ENCODE measurements at places on chromosomes 7 and 10.

GRCh38 chr7:75066521-75066920, 7.1 kb downstream of the RCC1L start:
- DNase-seq: no peak

DNA sequence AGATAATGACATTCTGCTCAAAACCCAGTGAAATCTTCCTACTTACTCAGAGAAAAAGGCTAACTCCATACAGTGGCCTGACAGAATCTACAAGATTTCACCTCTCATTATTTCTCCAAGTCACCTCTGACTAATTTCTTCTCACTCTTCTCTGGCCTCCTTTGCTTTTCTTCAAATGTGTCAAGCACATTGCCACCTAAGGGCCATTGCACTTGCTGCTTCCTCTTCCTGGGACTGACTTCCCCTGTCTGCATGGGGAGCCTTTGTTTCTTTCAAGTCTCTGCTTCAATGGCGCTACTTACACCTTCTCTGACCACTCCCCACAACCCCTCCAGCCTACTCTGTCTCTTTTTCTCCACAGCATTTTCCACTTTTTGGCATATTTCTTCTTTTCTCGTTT, 36.0 kb downstream of the PRTFDC1 start:
- no peak for DNase-seq

DNA sequence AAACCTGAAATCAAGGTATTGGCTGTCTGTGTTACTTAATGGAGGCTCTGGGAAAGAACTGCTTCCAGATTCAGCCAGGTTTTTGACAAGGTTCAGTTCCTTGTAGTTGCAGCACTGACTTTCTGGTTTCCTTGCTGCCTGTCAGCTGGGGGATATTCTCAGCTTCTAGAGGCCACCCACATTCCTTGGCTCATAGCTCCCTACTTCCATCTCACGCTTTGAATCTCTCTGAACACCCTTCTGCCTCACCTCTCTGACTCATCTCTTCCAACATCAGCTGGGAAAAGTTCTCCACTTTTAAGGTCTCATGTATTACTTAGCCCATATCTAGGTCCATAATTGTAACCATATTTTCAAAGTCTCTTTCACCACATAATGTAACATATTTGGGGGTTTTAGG, 22.9 kb upstream of the GPR22 start:
- no peak for DNase-seq

- no peak for DNase-seq
Observed at GRCh38 chr7:155753446-155753965, 58.8 kb downstream of the SHH start.

DNA sequence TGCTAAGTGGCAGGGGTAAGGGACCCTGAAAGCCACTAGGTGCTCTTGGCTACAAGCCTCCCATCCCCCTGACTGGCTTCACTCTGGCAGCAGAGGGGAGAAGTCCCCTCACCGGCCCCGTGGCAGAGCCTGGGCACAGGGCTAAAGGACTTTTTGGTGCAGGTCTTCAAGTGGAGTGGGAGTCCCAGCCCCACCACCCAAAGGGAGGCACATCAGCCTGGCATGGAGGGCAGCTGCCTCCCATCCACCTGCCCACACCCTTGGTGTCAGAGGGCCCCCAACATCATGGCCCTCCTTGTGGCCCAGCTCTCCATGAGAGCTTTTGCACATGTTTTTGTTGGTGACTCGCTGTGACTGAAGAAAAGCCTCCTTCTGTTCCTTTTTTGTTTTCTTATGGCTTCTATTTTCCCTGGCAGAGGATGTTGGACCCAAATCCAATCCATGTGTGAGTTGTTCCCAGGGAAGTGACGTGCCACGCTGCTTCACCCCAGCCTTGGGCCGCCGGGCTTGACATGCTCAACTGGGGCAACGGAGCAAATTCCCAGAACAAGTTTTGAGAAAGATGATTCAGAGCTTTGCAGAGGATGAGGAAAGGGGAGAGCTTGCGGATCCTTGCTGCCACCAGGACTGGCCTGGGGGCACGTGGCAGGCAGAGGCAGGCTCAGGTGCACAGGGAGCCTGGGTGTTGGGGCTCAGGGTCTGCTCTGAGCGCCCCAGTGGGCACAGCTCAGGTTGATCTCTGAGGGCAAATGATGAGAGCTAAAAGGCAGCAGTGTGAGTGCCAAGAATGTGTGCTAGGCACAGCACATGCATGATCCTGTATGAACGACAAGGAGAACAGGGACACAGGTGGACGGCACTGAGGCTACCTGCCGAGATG, 1.9 kb upstream of the AEBP1 start:
- DNase-seq: no peak

DNA sequence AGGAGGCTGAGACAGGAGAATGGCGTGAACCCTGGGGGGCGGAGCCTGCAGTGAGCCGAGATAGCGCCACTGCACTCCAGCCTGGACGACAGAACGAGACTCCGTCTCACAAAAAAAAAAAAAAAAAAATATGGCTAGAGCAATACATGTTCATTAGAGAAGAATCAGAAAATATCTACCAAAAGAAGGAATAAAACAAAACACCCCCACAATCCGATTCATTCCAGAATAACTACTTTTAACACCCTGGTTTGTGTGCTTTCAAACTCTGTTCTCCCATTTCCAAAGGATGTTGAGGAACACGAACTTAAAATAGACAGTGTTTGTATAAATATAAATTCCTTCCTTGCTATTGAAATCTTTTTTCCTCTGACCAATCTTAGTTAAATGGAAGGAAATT, 6.5 kb downstream of the PDSS1 start:
- DNase-seq: no peak

GRCh38 chr10:93652857-93653256, 40.5 kb downstream of the PDE6C start:
- no peak for DNase-seq

DNA sequence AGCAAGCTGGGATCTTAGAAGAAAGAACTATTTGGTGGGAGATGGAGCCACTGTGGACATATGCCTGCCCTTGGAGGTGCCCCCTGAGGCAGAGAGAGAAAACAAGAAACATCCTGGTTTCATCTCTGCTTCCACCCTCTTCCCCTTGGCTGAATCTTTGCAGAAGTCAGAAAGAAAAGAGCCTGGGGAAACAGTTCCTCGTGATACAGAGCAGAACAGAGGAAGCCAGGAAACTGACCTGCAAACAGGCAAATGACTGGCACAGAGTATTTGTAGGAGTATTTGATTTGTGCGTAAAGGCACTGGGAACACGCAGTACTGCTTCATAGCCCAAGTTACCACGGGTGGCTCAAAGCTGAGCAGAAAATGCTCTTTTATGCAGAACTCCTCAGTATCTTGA, 7.0 kb upstream of the KEL start:
- no peak for DNase-seq

DNA sequence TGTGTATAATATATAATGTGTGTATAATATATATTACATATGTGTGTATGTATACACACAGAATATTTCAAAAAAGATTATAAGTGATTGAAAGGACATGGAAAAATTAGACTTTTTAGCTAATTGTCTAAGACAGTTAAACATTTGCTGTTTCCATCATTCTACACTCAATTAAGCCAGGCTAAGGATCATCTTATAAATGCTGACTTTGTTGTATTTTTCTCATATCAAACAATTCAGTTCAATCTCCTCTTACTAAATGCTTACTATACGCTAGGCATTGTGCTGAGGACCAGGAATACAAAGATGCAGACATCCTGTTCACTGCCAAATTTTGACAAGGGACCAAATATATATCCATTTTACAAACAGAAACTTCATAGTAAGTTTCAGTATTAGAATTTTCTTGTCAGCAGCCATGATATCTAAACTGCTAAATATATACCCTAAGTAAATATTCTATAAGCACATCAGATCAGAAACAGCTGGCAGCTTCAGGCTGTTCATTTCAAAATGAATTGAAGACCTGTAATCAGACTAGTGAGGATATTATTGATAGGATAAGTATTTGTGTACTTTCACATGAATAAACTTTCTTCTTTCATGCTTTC, 10.3 kb upstream of the LRRN3 start:
- DNase-seq: no peak

GRCh38 chr10:13649844-13650520, 63.2 kb downstream of the PRPF18 start:
- peak; percentile 34 for DNase-seq

- DNase-seq: no peak
Observed at GRCh38 chr10:52212062-52212461, 102.0 kb upstream of the DKK1 start.

DNA sequence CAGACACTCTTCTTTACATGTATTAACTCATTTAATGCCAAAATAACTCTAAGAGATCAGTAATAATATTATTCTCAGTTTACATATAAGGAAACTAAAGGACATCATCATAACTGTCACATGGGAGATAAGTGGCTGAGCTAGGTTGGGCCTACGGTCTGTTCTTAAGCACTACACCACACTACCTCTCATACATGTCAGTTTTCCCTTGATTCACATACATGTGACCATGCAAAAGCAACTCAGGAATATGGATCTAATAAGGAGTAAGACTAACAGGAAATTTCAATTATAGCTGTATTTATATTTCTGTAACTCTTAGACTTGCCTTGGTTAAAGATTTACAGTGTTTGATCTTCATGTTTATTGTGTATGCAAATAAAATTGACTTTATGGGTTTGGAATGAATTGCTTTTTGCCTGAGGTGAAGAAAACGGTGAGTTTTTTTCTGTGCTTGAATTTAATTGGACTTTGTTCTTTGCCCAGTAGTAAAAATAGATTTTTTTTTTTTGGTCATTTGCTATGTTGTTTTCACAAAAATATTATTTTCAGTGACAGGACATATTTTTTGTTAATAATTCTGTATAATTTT, 69.7 kb downstream of the CYP51A1 start:
- DNase-seq: no peak

DNA sequence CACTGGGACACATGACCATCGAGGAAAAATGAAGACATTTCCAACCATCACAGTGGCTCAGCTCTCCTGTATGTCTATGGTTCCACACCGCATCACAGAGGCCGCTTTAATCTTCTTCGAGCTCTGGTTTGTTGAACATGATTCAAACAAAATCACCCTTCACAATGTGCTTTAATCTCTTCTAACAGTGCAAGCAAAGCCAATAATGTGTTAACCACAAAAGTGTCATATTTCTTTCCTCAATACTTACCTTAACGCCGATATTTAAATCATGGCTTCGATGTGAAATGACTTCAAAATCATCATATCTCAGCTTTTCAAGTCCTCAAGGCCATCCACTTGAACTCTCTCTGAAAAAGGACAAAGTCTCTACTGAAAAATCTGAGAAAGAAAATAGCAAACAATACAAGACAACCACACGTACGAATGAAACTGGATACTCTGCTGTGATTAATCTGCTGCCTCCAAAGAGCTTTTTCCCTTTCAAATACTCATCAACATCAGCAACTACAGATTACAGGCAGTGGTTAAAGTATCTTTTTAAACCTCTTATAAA, 23.0 kb upstream of the SVIL start:
- DNase-seq: no peak

DNA sequence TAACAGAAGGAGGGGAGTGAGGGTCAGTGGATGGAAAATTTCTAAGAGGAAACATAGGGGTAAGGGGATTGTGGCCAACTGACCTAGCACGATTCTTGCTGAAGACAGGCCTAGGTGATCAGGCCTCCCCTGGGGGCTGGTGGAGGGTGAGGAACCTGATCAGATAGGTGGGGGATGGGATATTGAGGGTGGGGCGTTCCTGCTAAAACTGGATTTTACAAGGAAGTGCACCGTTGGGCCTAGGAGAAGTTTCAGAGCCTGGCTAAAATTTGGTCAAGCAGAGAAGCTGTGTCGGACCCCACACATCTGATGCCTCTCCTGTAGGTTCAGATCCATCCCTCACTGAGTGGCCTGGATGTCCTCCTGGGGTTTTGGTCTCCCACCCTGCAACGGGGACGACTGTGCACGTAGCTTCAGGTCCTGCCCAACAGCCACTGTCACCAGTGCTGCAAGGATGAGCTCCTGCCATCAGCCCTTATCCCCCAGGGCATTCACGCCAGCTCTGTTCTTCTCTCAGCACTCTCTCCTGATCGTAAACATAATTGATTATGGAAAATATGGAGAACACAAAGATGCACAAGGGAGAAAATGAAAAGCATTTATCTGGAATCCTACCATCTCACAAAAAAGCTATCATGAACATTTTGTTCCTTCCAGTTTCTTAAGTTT, 89.9 kb downstream of the ADCY1 start:
- no peak for DNase-seq

DNA sequence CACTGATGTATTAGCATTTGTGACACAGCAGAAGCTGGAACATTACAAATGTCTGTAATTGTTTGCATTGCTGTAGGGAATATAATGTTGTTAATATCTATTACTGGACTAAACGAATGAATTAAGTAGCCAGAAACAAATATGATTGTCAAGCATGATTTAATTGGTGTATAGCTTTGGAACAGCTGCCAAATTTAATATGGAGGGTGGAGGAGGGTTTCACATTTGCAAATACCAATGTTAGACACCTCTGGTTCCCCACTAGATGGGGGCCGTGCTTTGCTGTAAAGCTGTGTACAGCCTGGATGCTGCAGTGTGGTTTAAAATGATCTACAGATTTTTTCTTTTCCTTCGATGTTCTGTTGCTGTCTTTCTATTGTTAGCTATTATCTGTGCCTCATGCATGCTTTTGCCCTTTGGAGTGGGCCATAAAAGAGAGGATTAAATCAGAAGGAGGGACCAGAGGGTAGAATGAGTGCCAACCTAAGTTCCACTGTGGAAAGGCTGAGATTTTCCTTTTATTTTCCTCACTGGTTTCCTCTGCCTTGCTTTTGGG, 23.1 kb downstream of the DNAJB9 start:
- DNase-seq: no peak

GRCh38 chr10:96740579-96741281, 20.4 kb upstream of the PIK3AP1 start:
- no peak for DNase-seq

- DNase-seq: no peak
Observed at GRCh38 chr7:140577651-140578050, 63.0 kb downstream of the DENND2A start.

DNA sequence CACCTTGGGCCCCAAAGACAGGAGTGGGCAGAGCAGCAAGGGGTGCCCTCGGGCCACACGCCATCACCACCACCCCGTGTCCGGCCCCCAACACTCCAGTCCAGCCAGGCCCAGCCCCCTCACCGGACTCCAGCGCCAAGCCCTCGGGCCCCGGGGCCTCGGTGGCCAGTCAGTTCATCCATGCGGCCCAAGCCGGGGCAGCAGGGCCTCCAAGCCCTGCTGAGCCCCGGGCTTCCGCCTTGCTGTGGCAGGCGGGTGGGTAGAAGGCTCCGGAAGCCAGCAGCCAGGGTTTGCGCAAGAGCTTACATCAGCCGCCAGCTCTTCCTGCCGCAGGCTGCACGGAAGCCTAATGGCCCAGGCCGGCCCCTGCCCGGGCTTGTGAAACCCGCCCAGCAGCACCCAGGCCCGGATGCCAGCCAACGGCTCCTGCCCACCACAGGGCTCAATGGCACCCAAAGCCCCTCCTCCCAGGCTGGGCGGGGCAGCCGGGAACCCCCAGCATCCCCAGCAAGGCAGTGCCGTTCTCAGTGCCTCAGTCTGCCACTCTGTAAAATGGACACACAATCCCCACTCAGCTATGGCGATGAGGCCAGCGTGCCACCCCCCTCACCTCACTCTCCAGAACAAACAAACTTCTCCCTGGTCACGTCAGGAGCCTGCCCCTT, 26.5 kb downstream of the TNRC18 start:
- DNase-seq: peak; percentile 95

- DNase-seq: no peak
Observed at GRCh38 chr7:47937711-47938573, 10.3 kb downstream of the PKD1L1 start.

- DNase-seq: no peak
Observed at GRCh38 chr10:34240039-34240438, 575.1 kb downstream of the PARD3 start.

- DNase-seq: no peak
Observed at GRCh38 chr10:78185693-78186055, 152.0 kb downstream of the RPS24 start.

All from GM20000 (cell line).